ENCODE measurements at places on chromosomes 3 and 15.

GRCh38 chr3:152362086-152362485, 93.4 kb downstream of the MBNL1 start:
- no peak for DNase-seq

DNA sequence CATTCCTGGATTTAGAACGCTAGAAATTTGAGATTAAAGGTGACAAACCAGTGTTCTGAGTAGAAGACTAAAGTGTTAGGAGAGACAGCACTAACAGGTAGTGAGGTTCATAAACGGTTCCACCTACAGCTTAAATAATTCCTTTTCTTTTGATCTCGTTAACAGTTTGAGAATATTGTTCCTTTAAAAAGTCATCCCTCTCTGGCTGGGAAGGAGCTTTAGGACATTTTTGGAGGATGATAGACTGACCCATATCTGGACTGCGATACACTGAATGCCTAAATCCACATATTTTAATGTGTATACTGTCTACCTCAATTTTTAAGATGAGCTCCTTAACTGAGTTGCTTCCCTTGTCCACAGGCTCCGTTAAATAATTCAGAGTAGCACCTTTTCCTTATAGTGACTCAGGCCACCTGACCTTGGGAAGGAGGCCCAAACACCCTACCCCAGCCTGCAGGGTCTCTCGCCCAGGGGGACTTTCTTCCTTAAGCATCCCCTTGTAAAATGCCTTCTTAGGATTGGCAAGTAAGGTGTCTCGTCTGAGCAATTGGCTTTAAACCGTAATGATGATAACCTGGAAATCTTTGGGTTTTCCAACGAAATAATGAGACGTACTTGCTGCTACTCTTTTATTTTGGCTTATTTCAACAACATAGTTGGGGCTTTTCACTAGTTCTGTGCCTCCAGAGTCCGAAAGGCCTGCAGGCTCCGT, 3.3 kb downstream of the TRIM71 start:
- no peak for DNase-seq

GRCh38 chr3:147431751-147432150, 22.6 kb downstream of the ZIC1 start:
- DNase-seq: no peak

DNA sequence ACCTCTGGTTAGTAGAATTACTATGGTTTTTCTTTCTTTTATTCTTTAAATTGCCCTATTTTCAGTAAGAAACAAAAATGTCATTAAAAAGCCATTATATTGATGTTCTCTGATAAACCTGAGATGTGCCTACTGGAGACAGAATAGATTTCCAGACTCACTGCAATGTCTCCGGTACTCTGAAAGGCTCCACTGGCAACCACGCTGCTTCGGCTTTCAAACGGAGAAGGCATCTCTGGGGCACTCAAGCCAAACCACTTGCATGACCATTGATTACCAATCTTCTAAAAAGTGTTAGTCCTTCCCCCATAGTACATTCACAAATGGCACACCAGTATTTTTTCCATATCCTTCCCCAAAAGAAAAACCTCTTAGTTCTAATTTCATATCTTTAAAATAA, 82.6 kb downstream of the CBLB start:
- no peak for DNase-seq

DNA sequence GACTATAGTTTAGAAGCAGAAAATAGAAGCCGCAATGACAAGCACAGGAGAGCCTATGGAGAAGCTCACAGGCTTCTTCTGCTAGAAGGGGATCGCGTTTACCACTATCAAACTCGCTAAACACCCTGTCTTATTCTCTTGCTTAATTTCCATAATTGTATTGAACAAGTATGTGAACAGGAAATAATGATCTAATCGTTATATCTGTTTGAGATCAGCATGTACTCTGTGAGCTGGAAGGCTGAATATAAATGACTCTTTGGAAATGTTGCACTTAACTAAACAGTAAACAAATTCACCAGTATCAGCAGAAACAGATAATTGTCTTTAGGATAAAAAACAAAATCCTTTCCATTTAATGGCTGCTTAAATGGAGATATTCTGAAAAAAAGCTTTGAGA, 15.0 kb downstream of the NEK10 start:
- DNase-seq: no peak

DNA sequence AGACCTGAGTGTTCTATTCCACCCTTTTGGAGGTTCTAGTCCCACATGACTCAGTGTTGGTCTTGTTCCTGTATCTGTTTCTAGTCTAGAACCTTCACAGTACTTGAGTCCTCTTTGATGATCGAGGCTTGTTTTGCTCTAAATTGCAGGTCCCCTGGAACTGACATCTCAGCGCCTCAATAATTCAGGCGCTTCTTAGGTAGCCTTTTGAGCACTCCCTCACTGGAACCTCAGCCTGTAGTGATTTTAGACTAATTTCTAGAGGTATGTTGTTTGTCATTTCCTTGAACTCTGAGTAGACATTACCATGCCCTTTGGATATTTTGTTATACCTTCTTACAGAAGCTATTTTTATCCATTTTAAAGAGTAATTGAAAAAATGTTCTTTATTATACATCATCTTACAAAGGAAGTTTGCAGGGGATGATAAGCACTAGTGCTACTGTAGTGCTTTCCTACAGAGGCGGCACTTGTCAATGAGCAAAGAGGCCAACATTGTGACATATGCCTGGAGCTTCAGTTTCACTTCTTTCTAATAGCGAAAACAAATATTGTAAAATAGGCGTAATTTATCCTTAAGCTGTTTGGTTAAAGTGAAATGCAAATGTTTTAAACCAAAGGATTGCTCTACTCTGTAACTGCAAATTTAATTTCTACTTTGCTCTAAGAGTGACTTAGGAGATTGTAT, 75.7 kb downstream of the EFL1 start:
- DNase-seq: no peak

- no peak for DNase-seq
These were observed 1.2 kb downstream of the SHISA5 start for GRCh38 chr3:48502728-48503168.

GRCh38 chr3:184343200-184343876, 5.9 kb downstream of the FAM131A start:
- no peak for DNase-seq

GRCh38 chr3:185717121-185717520, 107.7 kb downstream of the IGF2BP2 start:
- no peak for DNase-seq

DNA sequence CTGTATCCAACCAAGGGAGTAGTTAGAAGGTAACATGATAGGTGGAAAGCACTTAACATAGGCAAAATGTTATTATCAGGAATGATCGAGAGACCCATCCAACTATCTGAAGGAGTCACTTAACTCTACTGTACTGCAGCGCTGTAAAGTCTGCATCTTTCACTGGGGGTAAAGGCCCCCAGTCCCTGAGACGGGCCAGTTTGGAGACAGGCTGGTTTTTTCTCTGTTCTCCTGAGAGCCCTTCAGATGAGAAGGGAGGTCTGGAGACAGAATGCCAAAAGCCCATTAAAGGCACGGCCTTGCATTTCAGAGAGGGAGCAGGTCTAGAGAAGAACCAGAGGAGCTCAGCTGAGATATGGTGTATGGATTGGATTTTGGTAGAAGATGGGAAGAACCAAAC, 71.3 kb upstream of the CGNL1 start:
- DNase-seq: no peak

DNA sequence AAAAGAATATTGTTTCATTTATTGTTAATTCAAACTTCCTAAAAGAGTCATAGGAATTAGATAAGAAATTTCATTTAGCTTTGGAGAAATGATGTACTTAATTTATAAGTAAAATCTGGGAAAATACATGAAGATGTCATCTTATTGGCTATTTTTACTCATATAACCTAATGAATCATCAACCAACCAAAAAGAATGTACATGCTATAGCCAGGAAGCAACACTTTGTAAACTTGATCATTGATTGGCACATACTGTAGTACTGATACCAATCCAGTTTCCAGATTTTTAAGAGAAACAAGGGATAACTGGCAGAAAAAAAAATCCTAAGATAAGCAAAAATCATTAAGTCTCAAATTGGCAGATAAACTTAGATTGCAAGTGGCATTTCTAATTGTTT, 207.9 kb upstream of the CDIN1 start:
- DNase-seq: no peak

GRCh38 chr15:31367730-31368344, 41.2 kb downstream of the KLF13 start:
- DNase-seq: no peak

GRCh38 chr3:63349583-63350573, 71.8 kb downstream of the SYNPR start:
- no peak for DNase-seq

DNA sequence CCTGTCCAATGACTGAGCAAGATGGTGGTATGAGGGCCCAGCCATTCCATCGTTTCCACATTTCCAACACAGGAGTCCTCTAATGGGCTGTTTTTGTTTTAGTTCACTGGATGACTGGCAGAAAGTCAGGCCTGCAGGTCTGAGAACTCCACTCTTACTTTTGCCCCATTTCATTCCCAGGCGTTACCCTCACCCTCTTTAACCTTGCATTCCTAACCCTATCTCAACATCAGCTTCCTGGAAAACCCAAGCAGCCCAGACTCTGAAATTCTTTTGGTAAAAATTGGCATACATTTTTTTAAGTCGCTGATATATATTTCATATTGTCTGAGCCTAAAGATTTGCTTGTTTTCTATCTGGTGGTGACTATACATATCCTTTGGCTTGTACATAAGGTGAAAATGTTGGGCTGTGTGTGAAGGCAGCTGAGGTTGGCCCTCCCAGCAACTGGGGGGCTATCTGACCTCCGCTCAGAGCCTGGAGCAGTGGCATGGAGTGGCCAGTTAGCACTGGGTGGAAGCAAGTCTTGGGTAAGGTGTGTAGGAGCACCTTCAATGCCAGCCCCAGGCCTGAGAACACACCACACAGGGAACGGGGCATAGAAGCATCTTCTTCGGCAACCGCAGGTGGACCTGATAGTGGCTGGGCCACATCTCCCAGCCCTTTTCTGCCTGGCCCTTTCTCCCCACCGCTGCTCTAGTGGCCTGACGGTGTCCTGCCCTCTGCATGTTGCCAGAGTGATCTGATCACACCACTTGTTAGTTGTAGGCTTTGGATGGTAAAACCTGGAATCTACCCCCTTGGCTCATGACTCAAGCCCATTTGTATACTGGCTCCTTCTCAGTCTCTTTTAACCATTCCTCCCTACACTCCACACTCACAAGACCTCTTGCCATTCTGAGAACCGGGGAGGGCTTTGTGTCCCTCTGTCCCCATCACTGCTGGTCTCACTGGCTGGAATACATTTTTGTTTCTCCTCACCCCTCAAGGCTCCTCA, 50.0 kb downstream of the AMOTL2 start:
- DNase-seq: no peak

- DNase-seq: no peak
These were observed 51.6 kb downstream of the GATM start for GRCh38 chr15:45326741-45327140.

DNA sequence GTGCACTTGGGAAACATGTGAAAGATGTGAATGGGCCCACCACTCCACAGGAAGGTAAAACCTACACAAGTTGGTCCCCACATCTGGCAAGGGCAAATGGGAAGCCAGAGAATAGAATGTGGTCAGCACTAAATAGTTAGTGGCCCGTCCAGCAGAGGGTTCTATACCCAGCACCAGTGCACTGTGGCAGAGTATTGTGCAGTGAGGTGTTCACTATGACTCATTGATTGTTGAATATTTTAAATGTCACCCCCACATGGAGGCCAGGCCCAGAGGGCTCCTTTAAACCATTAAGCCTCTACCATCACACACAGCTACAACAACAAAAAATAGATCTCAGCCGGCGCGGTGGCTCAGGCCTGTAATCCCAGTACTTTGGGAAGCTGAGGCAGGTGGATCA, 11.7 kb downstream of the FRMD5 start:
- DNase-seq: no peak

GRCh38 chr15:68601206-68602197, 22.7 kb downstream of the CORO2B start:
- no peak for DNase-seq

GRCh38 chr3:127213381-127213918, 20.5 kb downstream of the PRR23E start:
- DNase-seq: no peak

DNA sequence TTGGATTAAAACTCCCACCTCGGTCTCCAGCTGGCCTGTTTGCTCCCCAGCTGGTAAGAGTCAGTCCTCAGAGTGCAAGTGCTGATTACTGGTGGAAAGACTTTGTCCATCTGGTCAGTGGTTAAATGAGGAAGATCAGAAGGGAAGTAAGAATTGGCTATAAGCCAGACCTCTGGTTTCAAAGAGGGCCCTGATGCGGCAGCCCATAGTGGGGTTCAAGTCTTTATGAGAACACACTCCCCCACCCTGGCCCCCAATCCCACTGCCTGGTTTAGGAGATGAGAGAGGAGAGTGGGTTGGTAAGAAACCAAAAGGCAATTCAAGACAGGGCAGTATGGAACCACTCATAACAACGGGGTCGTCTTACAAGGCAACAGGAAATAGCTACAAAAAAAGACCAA, 65.0 kb downstream of the FRMD4B start:
- no peak for DNase-seq

DNA sequence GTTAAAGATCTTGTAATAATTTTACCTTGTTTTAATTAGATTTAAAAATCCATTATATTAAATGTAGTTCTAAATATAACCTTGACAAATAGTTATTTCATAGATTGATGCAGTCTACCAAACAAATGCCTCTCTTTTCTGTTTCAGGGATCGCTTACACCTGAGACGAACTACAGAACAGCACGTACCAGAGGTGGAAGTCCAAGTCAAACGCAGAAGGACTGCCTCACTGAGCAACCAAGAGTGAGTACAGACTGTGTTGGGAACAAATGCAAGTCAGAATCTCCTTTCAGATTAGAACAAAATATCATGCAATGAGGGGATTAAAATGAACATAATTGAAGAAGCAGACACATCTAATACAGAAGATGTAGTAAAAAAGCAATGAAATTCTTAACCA, 7.2 kb downstream of the SNRPN start:
- DNase-seq: no peak

- no peak for DNase-seq
These were observed 30.1 kb downstream of the POPDC2 start for GRCh38 chr3:119630128-119630879.

DNA sequence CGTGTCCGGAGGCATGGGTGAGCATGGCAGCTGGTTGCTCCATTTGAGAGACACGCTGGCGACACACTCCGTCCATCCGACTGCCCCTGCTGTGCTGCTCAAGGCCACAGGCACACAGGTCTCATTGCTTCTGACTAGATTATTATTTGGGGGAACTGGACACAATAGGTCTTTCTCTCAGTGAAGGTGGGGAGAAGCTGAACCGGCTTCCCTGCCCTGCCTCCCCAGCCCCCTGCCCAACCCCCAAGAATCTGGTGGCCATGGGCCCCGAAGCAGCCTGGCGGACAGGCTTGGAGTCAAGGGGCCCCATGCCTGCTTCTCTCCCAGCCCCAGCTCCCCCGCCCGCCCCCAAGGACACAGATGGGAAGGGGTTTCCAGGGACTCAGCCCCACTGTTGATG, 49.5 kb downstream of the PGPEP1L start:
- no peak for DNase-seq

- DNase-seq: no peak
These were observed 86.0 kb downstream of the LRIG1 start for GRCh38 chr3:66414846-66415245.
